KG1 (cell line): ENCODE measurements at places on chromosomes 1 and 21.

GRCh38 chr21:37028570-37028969 is 22.1 kb downstream of the RIPPLY3 start:
- DNase-seq: no peak

DNA sequence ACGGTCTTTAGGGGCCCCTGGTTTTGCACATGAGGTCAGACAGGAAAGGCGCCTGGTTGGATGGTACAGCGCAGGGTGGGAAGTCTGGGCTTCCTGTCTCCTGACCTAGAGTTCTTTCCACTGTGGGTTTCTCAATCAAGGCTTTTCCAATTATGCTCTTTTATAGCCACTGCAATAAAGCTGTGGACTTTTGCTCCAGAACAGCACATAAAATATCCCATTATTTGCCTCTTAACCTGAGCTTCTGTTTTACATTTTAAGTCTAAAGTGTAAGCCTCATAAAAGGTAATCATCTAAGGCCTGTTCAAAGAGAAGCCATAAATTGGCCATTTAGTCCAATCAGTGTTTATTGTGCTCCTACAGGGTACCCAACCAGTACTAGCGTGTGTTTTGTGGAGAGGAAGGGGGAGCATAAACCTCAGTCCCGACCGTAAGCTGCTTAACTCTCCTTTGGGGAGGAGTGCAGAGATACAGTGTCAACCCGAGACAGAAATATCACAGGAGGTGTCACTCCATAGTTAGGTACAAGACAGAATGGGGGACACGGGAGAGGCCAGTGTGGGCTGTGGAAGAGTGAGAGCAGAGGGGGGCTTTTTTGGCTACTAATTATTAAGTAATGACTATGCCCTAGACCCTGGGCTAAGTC is 270.0 kb downstream of the TRABD2B start:
- no peak for DNase-seq

DNA sequence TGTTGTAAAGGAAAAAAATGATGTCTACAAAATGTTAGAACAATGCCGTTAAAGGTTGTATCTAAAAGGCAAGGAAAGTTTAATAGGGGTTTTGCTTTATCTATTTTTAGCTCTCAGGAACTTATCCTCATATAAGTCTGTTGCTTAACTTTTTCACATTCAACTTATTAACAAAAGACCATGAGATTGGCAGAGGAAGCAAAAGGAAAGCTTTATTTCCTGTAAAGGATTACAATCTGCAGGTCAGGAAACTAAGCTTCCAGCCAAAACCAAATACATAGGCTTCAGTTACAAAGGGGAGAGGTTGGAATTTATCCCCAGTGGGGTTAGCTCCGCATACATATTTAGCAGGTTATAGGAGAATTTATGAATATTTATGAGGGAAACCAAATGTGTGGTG is 58.7 kb upstream of the KIAA1614 start:
- DNase-seq: no peak

DNA sequence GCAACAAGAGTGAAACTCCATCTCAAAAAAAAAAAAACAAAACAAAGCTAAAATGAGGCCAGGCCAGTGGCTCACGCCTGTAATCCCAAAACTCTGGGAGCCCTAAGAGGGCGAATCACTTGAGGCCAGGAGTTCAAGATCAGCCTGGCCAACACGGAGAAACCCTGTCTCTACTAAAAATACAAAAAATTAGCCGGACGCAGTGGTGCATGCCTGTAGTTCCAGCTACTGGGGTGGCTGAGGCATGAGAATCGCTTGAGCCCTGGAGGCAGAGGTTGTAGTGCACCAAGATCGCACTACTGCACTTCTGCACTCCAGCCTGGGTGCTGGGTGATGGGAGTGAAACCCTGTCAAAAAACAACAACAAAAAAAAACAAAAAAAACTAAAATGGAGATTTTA is 191.2 kb upstream of the SGIP1 start:
- DNase-seq: no peak

DNA sequence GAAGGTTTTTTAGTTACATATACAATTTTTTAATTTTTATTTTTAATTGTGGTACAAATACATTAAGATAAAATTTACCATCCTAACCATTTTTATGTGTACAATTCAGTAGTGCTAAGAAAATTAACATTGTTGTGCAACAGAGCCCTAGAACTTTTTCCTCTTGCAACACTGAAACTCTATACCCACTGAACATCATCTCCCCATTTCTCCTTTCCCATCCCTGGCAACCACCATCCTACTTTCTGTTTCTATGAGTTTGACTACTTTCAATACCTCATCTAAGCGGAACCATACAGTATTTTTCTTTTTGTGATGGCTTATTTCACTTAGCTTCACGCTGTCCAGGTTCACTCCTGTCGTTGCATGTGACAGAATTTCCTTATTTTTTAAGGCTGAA is 54.1 kb downstream of the PALMD start:
- DNase-seq: no peak

GRCh38 chr21:45803618-45804340 is 160.3 kb downstream of the PCBP3 start:
- DNase-seq: no peak

DNA sequence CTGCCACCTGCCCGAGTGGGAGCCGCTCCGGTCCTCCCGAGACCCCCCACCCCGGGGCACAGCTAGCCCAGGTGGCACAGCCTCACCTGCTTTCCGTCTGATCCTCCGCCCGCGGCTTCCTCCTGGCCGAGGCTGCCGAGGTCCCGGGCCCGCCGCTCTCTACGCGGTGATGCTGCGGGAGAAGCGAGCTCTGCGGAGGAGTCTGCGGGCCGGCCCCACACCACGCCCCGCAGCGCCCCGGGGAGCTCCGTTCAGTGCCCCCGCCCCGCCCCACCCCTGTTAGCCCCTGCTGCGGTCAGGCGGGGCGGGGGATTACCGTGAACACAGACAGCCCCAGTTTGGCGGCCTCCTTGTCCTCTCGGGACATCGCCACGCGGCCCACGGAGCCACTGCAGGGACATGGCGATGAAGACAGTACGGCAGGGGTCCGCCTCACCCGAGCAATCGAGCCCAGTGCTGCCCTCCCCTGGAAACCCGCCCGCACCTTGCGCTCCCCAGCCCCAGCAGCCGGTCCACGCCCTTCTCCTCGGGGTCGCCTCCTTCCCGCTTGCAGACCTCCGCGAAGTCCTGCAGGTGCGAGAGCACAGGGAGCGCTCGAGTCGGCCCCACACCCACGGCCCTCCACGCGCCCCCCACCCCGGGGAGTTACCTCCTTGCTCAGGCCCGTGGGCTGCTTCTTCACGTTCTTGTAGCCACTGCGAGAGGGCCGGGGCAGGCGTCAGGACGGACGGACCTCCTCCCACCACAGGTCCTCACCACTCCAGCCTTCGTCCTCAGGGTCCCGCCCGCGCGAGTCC is 933 bp downstream of the C1orf35 start:
- DNase-seq: no peak

DNA sequence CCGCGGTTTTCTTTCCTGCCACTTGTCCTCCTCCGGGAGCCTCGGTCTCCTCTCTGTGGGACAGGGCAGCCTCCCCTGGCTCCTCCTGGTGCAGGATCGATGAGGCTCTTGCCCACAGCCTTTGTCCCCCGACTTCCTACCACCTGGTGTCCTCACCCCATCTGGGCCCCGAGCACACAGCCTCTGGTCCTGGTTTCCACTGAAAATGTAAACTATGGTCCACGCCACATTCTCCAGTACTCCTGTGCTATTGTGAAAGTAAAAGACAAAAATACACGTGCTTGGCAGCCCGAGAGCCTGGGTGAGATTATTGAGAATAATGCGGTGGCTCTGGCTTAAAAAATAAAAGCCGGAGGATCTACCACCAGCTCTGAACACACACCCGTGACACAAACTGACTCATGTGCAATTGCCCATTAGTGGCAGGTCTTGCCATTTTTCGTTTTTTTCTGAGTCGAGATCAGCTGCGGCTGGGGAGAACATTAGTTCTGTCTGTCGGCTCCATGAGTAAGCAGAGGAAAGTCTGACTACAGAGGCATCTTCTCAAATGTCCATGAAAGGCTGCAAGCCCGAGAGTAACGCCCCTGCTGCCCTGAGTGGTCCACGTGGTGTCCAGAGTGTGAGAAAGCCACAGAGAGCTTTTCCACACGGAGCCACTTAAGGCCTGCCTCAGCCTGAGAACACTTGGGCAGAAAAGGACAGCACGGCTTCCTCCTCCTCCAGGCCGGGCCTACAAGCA is 5.7 kb upstream of the COL6A2 start:
- no peak for DNase-seq

DNA sequence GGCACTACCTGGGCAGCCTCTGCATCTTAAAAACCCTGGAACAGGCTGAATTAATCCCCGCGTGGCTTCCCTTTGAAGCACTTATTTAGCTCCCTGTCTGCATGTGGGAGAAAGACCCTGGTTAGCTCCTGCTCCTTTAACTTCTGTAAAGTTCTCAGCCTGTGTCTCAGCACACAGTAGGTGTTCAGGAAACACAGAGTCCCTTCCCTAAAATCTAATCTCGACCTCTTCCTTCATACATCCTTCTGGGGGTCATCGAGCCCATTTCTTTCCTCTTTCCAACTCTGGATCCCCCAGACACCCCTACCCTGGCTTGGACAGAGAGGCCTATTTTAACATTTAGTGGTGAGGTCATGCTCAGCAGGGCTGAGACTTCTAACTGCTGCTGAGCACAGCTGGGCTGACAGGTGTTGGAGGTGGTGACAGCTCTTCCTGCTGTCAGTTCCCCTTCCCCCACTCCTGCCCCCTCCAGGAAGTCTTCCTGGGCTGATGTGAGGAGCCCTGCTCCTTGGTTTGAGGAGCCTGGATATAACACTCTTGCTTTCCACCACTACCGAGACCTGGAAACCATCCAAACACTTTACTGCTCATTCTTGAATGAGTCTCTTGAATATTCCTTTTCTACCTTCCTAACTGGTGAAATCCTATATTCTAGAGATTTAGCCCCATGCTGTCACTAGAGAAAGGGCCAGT is 5.3 kb downstream of the E2F2 start:
- no peak for DNase-seq

- no peak for DNase-seq
Measured at GRCh38 chr21:41762753-41763152, 4.1 kb downstream of the RIPK4 start.

DNA sequence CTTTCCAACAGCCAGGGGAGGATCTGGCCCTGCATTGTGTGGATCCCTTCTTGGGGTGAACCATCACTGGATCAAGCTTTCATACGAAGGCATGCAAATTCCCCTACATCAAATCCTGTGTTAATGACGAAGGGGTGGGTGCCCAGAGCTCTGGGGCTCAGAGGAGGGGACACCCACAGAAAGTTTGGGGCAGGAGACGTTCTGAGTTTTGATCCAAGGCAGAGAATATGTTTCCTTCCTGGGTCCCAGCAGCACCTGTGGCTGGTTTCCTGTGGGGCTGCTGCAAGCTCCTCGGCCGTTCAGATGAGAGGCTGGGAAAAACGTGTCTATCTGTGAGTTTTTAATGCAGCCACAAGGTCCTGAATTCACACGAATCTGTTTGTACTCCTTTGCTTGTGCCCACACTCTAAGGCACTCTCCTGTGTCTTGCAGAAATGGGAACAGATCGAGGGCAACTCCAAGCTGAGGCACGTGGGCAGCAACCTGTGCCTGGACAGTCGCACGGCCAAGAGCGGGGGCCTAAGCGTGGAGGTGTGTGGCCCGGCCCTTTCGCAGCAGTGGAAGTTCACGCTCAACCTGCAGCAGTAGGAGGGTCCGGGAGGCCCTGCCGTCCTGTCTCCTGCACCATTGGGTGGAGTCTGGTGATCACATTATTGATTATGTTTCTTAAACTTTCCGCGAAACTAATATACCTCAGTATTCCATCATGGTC is 147.1 kb downstream of the PGBD5 start:
- DNase-seq: no peak

DNA sequence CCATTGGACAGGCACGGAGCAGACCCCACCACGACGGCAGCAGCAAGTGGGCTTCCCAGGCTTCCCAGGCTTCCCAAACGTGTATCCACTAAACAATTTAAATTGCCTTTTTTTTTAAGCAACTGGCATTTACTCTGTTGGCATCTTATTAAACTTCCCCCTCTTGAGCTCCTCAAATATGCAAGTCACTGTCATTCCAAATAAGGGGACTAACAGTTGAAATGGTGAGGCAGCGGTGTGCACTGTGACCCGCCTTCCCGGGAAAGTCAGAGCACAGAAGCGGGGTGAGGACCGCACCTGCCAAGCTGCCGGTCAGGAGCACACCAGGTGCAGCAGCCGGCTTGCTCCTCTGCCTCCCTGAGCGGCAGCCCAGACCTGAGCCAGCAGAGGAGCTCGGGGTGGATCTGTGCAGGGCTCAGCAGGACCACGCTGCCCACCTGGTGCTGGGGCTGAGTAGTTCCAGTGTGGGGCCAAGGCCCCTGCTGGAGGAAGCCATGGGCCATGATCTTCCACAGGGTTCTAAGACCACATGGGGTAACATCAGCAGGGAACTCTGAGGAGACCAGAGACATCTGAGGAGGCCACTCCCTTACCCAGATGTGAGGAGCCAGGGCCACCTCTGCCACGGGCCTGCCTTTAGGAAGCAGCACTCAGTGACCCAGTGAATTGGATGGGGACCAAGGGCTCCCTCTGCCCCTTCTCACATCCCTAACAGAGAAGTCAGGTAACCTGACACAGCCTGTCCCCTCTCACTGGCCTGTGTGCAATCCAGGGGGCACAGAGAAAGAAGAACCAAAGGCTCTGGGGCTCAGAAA is 245.4 kb downstream of the NPHP4 start:
- DNase-seq: no peak

DNA sequence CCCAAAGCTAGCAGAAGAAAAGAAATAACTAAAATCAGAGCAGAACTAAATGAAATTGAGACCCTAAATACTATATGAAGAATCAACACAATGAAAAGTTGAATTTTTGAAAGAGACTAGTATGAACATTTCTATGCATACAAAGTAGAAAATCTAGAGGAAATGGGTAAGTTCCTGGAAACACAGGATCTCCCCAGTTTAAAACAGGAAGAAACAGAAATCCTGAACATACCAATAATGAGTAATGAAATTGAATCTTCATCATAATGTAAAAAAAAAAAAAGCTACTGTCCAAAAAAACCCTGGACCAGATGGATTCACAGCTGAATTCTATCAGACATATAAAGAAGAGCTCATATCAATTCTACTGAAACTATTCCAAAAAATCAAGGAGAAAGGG is 233.5 kb downstream of the PLPP3 start:
- no peak for DNase-seq

GRCh38 chr1:99777752-99778151 is 11.3 kb upstream of the FRRS1 start:
- DNase-seq: no peak

GRCh38 chr1:37234941-37235418 is 200.7 kb upstream of the GRIK3 start:
- DNase-seq: no peak

DNA sequence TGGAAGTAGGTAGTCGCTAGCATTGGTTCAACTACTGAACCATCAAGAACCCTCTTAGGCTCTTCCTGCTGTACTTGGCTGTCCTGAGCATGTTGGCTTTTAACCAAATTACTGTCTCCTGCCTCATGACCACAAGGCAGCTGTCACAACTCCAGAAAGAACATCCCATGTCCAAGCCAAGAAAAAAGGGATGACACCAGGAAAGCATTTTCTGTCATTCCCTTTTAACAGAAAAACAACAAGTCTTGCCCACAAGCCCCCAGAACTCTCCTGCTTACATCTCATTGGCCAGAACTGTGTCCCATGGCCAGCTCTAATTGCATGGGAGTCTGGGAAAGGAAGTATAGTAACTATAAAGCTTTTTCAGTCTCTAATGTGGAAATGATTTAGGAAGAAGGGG is 2.4 kb upstream of the RNU5D-1 start:
- no peak for DNase-seq
